ENCODE measurements at places on chromosomes 2 and 18.
A peak's percentile ranks its signal among the peaks of the same experiment; 100 is the strongest.

- DNase-seq = peak; percentile 57
Measured at GRCh38 chr2:219171231-219171651, 1.4 kb upstream of the SLC23A3 start.

GRCh38 chr2:159873258-159873657 lies 75.2 kb upstream of the CD302 start:
- no peak for DNase-seq

DNA sequence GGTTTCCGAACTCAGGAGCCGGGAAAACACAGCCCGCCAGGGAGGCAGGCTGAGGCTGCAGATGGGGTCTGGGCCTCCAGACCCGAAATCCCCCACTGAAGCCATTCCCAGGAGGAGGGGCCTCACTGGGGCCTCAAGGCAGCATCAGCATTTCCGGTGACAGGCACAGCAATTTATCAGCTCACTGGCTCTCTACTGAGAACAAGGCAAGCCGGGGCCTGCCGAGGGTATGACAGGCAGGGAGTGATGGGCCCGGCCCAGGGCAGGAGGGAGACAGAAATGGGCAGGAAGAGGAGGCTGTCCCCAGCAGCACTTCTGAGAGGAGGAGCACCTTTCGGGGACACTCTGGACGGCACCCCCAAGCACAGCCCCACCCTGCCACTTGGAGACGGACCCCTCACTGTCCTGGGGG lies 12.5 kb downstream of the SDC1 start:
- peak; percentile 89 for DNase-seq

DNA sequence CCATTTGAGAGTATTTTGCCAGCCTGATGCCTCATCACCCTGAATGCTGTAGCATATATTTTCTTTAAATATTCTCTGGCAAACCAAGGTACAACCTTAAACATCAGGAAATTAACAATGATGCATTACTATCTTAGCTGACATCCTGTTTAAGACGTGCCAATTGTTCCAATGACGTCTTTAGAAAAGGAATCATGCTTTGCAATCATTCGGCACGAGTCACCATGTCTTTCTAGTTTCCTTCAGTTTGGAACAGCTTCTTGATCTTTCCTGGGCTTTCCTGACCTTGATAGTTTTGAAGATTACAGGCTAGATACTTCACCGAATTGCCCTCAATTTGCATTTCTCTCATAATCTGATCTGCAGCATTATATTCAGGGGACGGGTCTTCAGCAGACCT lies 88.2 kb upstream of the GLI2 start:
- DNase-seq = no peak

DNA sequence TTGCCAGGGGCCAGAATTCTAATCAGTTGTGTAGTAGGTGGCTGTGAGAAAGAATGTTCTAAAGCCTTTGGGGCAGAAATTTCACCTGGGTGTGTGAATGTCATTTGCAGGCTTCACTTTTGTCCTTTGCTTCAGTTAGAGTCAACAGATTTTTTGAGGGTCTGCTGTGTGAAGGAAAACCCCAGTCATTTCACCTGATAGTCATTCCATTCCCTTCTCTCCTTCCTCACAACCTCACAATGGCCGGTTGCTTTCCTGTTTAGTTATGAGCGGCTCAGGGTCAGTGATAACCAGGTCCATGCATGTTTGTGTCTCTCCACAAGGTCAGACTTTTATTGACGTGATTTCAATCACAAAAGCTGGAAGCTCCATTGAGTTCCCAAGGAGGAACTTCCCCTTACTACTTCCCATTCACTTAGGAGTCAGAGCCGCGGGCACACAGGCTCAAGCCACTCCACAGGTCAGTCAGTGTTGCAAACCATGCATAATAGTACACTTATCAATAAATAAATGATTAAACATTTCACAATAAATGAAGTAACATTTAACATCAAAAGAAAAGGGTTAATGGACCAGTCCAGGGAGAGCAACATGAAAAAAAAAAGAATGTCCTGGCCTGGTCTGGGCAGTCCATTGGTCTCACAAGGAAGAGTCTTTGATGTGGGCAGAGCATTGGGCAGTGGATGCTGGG lies 74.3 kb downstream of the NPAS2 start:
- DNase-seq = no peak

DNA sequence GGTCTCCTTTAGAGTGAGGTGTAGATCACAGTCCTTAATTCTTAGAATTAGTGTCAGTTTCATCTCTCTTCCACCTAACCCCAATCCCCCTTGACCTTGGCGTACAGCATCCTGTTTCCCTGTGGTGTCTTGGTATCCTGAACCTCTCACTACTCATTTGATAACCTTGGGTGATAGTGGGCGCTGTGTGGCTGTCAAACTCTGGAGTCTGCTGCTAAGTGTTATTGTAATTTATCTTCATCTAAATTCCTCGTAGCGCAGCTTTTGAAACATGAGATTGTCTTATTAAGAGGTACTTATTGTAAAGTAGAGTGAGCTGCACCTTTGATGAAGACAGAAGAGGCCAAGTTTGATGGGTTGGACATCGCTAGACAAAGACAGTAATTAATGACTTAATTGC lies 222.6 kb upstream of the SPRED2 start:
- DNase-seq = no peak

DNA sequence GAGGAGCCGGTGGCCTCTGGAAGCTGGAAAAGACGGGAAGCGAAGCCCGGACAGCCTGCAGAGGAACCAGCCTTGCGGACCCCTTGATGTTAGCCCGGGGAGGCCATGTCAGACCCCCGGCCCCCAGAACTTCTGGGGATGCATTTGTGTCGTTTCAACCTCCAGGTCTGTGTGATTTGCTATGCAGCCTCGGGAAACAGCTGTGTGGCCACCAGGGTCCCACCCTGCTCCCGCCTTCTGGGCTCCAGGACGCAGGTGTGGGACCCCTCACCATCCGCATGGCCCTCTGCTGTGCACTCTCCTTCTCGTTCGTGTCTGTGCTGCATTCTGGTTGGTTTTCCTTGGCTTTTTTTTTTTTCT lies 13.3 kb downstream of the NEU4 start:
- DNase-seq = no peak

Measured in breast epithelium (tissue), 4 donors.